ENCODE measurements at places on chromosomes 16 and 17. TPM values are rescaled to one million over a fixed set of nuclear protein-coding genes. Genes with fewer than 3 reads are reported as not detected.
A peak's percentile ranks its signal among the peaks of the same experiment; 100 is the strongest.

DNA sequence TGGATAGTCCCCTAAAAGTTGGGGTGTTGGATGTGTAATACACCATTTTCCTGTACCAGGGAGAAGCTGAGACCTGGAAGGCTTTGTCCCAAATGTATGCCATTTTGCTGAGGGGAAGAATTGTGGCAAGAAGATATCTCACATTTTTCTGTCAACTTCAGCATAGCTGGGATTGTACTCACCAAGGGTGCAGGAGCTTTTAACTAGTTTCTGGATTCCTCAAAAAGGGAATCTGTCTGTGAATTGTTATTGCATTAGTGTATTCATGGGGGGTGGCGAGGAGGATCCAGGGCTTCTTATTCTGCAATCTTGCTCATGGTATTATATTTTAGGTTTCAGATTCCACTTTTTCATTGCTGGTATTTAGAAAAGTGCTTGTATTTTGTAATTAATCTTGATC is 208.2 kb upstream of the MYOCD start:
- ATAC-seq, result no peak

DNA sequence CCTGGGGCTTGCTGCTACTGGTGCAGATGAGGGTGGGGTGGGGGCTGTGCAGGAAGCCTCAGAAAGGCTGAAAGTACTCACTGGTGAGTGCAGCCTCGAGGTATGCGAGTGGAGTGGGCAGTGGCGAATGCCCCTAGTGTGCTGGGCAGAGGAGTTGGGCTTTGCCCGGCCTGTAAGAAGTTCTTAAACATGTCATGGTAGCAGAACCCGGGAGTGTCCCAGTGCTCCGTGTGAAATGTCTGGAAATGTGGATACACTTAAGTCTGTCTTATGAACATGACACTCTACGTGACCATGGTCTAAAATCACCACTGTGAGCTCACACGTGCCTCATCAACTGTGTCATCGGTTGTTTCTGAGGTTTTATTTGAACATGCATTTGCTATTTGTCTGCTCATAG is 1.7 kb downstream of the SMTNL2 start:
- ATAC-seq, result no peak

Gene HES7
- 10.0 TPM for total RNA-seq

- ATAC-seq, result no peak
Observed at GRCh38 chr16:83248735-83249463, 558.9 kb upstream of the HSBP1 start.

DNA sequence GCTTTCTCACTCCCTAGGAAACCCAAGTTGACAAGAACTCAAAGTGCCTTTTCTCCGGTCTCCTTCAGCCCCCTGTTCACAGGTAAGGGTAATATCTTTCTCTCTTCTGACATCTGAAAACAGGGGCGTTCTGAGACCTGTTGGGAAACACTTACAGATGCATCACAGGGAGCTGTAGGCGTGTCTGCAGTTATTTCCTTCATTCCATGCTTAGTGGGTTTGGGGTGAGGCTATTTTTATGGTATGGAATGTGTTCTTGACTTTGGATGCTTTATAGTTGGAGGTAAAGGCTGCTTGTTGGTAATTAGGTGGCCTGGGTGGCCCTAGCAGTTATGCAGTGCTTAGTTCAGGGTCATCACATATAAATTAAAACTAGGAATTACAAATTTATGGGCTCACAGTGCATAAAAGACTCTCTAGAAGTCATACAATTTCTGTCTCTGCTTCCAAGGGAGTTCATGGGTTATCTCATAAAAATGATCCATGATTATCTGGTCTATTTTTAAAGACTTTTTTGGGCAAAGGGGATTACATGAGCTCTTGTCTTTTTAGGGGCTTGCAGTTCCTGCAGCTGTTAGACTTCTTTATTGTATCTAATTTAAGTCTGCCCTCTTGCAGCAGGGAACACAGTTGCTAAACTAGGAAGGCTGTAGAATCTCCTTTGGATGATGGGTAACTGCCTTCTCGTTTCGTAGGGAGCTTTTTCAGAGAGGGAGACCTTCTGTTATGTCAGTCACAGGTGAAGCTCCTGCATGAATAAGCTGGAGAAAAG is 10.2 kb downstream of the SOCS7 start:
- ATAC-seq, result no peak

Gene DHRS11
- 3.8 TPM for total RNA-seq

GRCh38 chr16:53282975-53283946 is 151.0 kb upstream of the RBL2 start:
- ATAC-seq, result no peak

DNA sequence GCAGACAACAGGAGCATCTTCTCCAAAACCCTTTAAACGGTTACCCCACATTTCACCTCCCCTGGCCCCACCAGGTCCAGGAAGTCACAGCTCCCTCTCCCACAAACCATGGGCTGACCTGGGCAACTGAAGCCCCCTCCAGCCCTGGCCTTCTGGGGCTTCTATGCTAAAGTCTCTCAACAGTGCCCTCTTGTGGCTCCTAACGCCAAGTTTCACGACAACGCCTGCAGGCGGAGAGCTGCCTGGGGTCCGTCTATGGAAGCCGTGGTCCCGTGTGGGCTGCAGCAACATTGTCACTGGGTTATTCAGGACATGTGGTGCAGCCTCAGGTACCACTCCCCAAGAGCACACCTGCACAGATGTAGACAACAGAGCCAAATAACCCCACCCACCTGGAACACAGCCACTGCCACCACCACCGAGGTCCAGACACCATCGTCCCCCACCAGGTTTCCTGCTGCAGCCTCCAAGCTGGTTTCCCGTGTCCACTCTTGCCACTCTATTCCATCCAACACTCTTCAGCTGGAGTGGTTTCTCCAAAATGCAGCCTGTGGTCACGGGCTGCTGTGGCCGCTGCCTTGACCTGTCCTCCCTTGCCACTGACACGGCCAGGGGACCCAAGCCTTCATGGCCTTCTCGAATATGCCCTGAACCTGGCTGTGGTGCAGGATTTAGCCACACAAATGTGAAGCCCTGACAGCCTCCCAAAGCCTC is 19.1 kb downstream of the C16orf95 start:
- no peak for ATAC-seq

GRCh38 chr17:48067245-48067644 is 19.1 kb downstream of the NFE2L1 start:
- ATAC-seq, result no peak

DNA sequence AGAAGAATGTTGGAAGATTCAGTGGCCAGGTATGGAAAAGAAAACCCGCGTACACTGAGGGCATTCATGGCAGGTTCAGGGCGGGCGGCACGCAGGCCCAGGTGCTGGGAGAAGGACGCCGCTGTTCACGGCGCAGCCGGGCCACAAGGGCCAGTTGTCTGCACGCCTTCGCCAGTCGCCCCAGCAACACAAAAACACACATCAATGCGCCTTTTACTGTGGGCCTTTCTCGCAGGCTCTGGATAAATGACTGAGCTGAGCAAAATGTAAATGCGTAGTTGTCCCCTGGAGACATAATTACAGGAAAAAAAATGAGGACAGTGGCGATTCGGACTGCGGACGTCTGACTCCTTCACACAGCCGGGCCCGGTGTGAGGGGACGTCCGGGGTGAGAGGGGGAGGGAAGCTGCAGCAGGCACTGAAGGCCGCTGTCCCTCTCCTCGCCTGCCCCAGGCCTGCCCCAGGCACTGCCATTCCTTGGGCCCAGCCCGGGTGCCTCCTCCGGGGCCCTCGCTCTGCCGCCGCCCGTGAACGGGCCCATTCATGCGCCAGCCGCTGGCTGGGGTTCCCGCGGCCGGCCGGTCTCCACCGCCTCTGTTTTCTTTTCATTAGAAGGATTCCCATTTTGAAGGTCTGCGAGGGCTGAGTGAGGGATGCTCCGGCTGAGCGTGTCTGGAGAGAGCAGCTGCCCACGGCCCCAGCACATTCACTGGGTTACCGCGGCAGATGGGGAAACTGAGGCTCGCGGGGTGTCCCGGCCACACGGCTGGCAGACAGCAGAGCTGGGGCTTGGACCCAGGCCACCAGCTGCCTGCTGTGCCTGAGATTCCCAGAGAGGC is 6.5 kb upstream of the ZNF469 start:
- no peak for ATAC-seq

- ATAC-seq, result peak; percentile 48
Observed at GRCh38 chr17:29444589-29444988, 54.4 kb downstream of the TAOK1 start.

All from activated T-helper 17 cell treated with anti-CD3 and anti-CD28 coated beads, Interleukin-2, amount 50 U/mL, for 72 hours (primary cell).